ENCODE measurements at places on chromosomes 12 and 14.
A peak's percentile ranks its signal among the peaks of the same experiment; 100 is the strongest.

- no peak for DNase-seq
These were observed 1090.5 kb downstream of the VRK1 start for GRCh38 chr14:97887690-97888089.

DNA sequence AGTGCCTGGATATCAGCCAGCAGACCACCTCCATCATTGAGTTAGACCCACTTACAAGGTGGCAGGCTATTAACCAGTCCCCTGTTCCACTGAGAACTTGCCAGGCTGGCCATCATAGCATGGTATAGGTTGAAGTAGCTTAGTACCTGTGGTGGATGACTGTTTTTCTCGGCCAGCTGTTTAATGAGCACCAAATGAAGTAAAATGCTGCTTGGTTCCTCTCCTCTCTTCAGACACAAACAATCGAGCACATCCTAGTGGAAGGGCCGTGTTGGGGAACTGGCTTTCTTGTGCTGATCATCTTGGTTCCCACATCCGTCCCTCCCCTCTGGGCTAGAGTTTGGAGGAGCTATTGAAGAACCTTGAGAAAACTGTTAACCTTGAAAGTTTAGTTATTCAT is 486.2 kb downstream of the RAD51B start:
- DNase-seq, result no peak

- no peak for DNase-seq
These were observed 2.6 kb upstream of the POC1B start for GRCh38 chr12:89528434-89528833.

- no peak for DNase-seq
These were observed 26.8 kb upstream of the VPS33A start for GRCh38 chr12:122293081-122293480.

- no peak for DNase-seq
These were observed 36.1 kb downstream of the ZFP36L1 start for GRCh38 chr14:68756734-68757133.

DNA sequence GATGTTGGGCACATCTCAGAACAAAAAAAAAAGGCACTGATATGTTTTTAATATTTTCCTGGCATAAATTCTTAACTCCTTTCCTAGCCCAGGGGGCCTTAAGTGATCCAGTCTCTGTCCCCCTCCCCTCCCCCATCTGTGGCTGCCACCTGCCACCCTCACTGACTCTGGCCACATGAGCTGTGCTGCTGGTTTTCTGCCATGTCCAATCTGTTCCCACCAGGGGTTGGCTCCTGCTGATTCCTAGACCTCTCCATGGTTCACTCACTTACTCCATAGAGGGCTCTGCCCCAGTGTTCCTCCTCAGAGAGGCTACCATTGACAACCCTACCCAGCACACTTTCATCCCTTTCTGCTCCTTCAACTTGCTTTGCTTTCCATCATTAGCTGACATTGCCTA is 163.3 kb downstream of the SSPN start:
- no peak for DNase-seq

GRCh38 chr12:3931776-3932175 is 58.6 kb upstream of the PARP11 start:
- no peak for DNase-seq

DNA sequence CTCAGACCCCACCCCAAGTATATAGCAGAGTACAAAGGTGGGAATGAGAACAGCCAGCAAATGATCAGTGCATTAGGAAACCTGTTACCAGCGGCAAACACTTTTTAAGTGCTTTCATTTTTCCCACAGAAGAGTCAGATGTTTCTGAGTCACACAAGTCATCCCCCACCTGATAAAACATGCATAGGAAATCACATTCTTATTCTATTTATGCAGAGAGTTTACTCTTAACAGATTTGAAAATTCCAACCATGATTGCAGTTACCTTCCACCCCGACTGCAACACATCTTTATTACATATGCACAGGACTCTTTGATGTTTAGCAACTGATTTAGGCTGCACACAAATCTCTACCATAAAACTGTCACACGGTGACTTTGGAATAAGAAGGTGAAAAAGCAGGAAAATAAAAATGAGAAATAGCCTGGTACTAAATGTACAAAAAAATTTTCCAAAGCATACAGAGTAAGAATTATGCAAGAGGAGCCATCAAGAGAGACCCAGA is 236.4 kb downstream of the PAWR start:
- no peak for DNase-seq

DNA sequence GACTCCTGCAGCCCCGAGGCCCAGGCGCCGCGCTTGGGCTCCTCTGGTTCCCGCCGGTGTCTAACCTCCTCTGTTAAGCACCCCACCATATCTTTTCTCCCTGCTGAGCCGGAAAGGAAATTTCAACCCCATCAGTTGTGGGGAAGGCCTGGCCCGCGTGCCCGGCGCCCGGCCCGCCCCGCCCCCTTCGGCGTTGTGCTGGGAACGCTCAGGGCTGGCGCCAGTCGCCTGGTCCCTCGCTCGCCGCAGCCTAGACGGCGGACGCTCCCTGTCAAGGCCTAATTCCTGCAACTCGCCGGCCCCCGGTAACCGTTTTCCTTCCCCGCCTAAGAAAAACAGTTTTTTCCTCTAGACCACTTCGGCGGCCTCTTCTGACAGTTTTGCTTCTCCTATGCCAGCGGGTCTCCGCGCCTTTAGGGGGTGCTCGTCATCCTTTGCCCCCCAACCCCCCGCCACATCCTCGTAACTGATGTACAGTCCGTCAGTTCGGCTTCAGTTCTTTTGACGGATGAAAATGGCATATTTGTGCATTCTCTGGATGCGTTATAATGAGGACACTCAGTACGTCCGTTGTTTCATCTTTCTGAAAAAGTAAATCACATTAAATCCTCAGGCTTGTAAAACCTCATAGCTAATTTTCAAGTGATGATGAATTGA is 506 bp upstream of the NAP1L1 start:
- no peak for DNase-seq

GRCh38 chr14:97894552-97894951 is 1097.4 kb downstream of the VRK1 start:
- DNase-seq, result no peak

- DNase-seq, result no peak
These were observed 19.0 kb downstream of the FAM222A start for GRCh38 chr12:109732321-109733305.

DNA sequence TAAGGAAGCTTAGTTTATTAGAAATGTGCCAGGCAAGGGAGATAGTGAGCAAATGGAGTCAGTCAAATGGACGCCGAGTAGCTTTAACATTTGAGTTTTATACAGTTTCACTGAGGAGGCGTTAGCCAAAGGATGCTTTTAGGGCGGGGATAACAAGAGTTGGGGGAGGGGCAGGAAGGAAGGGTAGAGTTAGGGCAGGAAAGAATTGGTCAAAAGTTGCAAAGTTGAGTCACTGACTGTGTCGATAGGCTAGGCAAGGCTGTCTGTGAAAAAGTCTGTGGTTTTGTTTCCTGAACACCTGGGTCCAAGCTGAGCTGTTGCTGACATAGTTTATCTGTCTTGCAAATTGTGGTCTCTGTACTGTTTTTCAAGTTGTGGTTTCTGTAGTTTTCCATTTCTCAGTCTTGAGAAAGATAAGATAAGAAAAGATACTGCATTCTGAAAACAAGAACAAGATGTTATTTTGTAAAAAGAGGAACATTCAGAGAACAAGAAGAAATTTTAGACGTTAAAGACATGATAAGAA is 62.6 kb upstream of the RESF1 start:
- DNase-seq, result no peak

- no peak for DNase-seq
These were observed 16.3 kb upstream of the HIF1A start for GRCh38 chr14:61678975-61679374.

DNA sequence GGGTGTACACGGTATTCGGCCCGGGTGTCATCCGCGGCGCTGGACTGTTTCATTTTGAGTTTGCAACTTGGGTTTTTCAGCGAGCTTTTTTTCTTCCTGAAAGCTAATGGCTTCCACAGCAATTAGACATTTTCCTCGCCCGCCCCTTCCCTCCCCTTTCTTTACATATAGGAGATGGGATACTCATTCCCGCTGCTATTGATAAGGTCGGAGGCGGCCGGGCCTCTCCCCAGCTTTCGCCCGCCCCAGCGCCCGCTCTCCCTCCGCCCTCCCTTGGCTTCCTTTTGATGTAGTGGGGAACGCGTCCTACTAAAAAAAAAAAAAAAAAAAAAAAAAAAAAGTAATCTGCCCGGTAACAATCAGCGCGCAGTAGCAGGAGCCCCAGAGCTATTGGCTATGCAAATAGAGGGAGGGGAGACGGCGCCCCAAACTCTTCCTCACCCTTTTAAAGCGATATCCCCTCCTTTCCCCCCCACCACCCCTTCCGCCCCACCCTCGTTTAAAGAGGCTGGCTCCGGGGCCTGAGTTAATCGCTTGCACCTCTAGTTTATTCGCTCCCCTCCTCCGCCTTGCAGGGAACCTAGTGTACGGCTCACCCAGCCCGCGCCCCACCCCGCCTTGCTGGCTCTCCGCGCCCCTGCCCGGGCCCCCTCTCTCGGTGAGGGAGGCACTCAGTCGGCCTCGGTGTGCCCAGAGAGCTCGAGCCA is 1.7 kb upstream of the CCND2 start:
- DNase-seq, result no peak

GRCh38 chr12:27229367-27229766 is 14.7 kb upstream of the STK38L start:
- DNase-seq, result no peak

- peak; percentile 68 for DNase-seq
These were observed 64.5 kb downstream of the KLHL28 start for GRCh38 chr14:44897041-44897844.

- no peak for DNase-seq
These were observed 7.6 kb upstream of the LRTM2 start for GRCh38 chr12:1812650-1813302.

DNA sequence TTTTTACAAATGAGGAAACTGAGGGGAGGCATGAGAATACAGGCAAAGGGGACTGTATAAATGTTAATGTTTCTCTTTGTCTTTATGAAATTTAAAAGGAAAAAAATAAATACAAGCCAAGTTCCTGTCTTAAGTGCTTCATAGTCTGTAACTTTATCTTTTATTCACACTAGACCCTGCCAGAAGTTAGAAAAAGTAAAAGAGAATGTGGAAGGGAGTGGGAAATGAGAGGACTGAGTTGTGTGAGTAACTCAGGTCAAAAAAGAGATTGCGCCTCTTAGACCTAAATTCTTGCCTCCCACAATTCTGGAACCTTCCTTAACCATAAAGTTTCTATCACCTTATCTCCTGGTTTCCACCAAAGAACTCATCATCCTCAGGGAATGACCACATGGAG is 141.1 kb downstream of the KICS2 start:
- no peak for DNase-seq

- no peak for DNase-seq
These were observed 2.4 kb downstream of the HOXC9 start for GRCh38 chr12:54002278-54002914.

DNA sequence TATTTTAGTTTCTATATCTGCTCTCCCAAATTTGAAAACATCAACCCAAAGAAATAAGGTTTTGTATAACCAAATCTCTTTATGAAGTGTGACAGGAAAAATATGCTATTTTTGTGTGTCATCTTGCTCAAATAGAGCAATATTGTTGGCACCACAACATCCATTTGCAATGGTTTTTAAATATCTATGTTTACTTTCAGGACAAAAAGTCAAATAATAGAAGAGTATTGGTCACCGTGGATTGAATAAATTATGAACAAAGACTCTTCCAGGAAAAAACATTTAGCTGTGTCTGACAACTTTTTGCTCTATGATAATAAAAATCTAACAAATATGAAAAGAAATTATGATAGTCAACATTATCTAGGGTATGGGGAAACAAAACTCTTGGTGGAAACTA is 439.2 kb downstream of the BTG1 start:
- DNase-seq, result no peak

GRCh38 chr14:89720741-89721729 is 233.5 kb downstream of the EFCAB11 start:
- no peak for DNase-seq

DNA sequence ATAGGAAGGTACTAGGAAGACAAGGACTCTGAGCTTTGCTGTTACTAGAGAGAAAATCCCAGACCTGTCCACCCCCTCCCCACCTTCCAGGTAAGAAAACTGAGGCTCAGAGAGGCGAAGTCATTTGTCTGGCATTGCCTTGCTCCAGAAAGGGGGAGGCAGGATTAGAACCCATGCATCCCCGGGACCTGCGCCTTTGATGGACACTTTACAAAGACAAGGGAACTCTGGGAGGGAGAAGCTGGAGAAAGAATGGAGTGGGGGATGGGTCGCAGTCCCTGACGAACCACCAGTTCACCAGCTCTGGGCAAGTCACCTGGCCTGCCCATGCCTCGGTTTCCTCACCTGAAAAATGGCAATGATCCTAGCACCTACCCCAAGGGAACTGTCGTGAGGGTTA is 10.8 kb downstream of the TRPV4 start:
- no peak for DNase-seq

GRCh38 chr12:70249903-70250302 is 6.7 kb downstream of the CNOT2 start:
- no peak for DNase-seq

GRCh38 chr14:89586258-89587135 is 169.5 kb upstream of the FOXN3 start:
- DNase-seq, result no peak

DNA sequence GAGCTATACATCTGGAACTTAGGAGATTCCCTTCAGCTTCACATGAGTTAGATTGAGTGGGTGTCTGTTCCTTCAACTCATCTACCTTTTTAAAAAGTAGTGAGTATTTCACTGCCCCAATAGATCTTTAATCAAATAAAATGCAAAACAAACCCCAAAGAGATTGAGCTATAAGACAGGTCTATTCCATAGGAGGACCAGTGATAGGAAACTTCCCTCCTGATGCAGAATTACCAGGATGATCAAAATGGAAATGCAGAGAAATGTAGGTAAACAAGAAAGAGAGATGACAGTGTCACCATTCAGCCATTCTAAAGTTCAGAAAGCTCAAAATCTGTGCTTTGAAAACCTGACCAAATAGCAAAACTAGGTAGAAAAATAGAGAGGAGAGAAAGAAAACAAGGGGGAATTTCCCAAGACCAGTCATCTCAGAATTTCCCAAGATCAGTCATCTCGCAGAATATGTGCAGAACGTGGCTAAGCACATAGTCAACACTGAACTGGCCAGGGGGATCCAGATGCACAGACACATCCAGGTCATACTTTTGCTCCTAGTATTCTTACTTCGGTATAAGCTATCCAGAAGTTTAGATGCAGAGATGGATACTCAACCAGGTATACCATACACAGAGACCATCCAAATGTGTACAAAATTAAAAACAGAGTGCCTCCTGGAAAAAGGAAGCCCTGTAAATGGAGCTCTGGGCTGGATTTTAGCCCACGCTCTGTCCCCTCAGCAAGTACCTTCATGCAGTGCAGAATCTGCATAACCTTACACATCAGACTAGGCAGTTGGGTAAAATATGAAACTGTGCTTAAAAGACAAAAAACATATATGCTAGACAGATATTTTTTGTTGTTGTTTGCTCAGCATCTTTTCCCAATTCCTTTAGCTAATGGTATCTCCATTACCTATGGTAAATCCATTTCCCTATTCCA is 27.4 kb downstream of the SLC41A2 start:
- DNase-seq, result no peak

- DNase-seq, result no peak
These were observed 2.0 kb downstream of the FERMT2 start for GRCh38 chr14:52948836-52949235.
